ENCODE measurements at places on chromosomes 3 and 15.

- no peak for DNase-seq
Measured at GRCh38 chr15:57551715-57552677, 39.7 kb upstream of the MYZAP start.

DNA sequence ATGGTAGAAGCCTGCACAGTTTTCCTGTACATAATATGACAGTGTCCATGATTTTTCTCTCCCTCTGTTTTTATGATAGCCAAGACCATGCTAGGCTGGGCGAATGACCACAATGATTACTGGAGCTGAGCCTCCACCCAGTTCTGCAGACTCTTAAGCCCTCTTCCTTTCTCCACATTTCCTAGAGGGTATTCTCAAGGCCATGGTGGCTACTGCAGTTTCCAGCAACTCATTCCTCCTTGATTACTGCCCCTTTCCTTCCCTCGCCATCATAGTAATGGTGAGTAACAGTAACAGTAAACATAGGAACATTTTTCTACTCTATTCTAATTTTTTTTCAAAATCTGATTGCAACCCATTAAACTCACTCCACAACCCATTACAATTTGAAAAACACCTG, 20.2 kb downstream of the TNIK start:
- no peak for DNase-seq

DNA sequence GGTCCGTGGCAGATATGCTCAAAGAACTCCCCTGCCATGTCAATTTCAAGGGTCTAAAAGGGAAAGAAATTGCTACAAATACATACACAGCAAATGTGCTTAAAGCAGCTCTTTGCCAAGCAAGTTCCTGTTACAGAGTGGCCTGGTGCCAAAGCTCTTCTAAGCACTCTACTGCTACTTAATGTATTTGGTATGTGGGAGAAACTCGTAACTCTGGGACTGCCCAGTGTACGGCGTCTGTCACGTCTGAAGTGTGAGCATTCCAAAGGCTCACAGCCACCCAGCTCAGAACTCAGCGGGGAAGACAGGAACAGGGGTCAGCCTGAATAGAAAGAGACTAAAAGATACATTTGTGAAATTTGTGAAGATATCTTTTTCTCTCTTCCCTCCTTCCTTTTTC, 54.6 kb downstream of the RBMS3 start:
- DNase-seq: no peak

DNA sequence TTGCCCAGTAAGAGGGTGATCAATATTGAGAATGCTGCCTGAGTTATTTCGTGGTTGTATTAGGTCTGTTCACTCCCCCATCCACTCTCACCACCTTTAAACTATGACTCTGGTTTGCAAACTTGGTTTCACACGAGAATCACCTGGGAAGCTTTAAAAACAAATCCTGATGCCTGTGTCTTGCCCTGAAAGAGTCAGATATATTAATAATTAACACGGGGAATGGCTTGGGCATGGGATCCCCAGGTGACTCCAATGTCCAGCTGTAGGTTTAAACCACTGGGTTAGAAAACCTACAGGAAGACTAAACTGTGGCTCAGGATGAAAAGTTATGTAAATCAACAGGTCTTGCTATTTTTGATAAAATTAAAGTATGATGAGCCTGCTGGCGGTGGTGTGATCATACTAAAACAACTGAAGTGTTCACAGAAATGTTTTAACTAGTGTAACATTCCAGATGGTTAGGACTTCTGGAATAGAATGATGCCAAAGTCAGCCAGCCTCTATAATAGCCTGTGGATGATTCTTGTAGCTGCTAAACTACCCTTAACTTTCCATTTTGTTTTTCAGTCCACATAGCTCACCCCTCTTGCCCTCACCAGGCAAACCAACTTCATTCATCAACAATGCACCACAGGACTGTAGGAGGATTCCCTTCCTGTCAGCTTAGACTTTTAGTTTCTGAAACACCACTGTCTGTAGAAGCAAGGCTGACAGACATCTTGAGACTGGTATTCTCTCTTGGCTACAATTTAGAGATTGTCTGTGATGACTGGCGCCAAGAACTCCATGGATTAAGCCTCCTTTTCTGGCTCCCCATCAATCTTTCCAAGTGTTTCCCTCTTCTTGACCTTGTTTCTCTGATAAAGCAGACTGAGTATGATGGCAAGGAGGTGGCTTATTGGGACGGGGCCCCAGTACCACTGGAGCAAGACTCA, 119.1 kb upstream of the ADAMTS9 start:
- DNase-seq: no peak

DNA sequence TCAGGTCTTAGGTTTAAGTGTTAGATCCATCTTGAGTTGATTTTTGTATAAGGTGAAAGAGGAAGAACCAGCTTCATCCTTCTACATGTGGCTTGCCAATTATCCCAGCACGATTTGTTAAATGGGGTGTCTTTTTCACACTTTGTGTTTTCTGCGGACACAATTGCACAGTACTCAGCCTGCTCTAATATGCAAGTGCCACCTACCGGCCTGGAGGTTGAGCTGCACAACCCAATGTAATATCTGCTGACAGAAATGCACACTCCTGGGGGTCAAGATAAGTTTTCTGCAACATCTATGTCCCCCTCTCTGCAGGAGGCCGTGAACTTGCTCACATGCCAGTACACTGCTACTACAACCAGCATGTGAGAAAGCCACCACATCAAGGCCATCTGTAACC, 791.9 kb upstream of the ROBO1 start:
- no peak for DNase-seq

GRCh38 chr3:6439226-6439625, 421.7 kb upstream of the GRM7 start:
- no peak for DNase-seq
